Astrocyte of the hippocampus (primary cell): ENCODE measurements at places on chromosomes 6 and 20.
A peak's percentile ranks its signal among the peaks of the same experiment; 100 is the strongest.

DNA sequence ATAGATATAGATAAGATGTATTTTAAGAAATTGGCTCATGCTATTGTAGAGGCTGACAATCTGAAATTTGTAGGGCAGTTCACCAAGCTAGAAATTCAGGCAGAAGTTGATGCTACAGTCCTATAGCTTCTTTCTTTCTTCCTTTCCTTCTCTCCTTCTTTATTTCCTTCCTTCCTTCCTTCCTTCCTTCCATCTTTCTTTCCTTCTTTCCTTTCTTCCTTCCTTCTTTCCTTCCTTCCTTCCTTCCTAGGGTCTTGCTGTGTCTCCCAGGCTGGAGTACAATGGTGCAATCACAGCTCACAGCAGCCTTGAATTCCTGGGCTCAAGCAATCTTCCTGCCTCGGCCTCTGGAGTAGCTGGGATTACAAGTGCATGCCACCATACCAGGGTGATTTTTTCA, 55.3 kb downstream of the TFAP2A start:
- DNase-seq = no peak

DNA sequence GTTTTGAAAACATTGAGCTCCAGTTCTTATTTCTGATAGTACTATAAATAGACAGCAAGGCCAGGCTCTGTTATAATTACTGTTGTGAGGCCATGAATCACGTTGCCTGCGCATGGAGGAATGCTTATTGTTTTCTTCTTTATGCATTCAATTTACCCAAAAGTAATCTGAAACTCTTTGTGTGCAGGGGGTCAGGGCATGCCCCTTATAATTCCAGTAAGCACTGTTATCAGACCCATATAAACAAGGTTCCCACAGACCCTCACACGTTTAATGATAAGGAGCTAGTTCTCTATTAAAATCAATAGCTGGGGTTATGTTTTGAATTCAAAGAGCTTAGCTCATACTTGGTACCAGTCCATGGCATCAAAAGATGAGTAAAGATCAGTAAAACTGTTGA, 174.8 kb upstream of the ARG1 start:
- peak; percentile 20 for DNase-seq

DNA sequence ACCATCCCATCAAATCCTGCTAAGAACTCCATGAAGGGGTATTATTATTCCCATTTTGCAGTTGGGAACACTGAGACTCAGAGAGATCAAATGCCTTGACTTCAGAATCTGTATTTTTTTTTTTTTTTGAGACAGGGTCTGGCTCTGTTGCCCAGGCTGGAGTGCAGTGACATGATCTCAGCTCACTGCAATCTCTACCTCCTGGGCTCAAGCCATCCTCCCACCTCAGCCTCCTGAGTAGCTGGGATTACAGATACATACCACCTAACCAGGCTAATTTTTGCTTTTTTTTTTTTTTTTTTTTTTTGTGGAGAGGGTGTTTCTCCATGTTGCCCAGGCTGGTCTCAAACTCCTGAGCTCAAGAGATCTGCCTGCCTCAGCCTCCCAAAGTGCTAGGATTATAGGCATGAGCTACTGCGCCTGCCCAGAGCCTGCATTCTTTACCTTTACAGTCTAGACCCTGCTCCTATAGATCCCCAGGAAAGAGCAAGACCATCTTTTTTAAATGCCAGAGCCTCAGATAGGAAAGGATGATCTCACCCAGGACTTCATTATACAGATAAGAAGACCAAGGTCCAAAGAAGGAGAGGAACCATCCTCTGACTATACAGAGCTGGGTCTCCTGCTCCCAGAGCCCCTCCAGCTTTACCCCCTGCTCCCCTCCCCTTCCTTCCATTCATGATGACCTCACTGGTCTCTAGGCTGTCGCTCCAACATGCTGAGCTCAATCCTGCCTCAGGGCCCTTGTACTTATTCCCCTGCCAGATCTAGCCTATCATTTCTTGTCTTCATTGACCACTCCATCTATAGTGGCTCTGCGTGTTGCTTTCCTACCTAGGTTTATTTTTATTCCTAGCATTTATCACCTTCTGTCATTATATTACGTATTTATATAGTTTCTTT, 138.6 kb downstream of the CEBPB start:
- no peak for DNase-seq

- DNase-seq = no peak
Measured at GRCh38 chr6:41548841-41549642, 2.9 kb downstream of the FOXP4 start.

DNA sequence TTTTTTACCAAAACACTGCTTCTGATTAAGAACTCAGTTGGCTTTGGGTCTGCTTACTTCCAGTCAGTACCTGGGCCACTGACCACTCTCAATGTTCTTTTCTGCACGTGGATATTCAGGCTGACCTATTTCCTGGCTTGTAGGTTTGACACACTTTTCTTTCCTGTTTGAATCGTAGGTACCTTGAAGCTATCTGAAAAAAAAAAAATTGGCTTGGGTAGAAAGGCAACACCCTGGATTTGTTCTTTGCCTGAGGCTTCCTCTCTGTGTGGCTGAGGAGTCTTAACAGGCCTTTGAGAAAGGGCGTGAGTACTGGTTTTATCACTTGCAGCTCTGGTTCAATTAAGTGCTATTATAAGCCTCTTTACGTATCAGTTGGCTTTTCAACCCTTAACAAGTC, 60.6 kb upstream of the IL20RA start:
- DNase-seq = no peak

DNA sequence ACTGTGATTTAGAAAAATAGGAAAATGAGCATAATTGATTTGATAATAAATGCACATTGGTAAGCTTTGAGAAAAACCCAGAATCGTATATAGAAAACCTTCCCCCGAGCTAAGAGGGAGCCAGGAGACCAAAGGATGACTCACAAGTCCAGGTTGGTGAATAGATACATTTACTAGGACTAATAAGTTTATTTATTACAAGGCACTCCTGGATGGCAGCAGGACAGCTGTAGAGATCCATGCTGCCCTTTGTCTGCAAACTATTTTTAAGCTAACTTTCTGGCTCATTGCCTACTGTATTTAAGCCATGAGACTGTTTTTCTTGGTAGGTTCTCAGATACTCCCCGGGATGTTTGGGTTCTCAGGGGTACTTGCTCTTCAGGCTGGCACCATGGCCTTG, 13.4 kb downstream of the CASP8AP2 start:
- peak; percentile 44 for DNase-seq

- DNase-seq = no peak
Measured at GRCh38 chr20:62755817-62756724, 40.2 kb upstream of the MRGBP start.

- no peak for DNase-seq
Measured at GRCh38 chr20:59071216-59071615, 28.6 kb upstream of the PRELID3B start.

- DNase-seq = peak; percentile 63
Measured at GRCh38 chr6:133467982-133468380, 226.8 kb downstream of the EYA4 start.

DNA sequence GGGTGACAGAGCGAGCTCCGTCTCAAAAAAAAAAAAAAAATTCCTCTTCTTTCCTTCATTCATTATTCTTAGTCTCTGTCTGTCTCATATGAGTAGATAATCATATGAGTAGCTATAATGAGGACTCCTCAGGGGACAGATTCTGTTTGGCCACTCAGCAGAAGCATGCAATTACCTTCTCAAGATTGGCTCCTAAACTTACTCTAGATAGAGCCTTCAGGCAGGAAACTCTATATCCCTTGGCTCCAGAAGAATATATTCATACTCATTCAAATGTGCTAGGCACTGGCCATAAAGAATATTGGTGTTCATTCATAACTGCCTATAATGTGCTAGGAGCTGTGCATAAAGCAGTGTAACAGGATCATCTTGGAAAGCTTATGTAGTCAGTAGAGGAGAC, 2.2 kb upstream of the ACAT2 start:
- DNase-seq = peak; percentile 6

- DNase-seq = peak; percentile 68
Measured at GRCh38 chr6:43924222-43924702, 154.3 kb downstream of the VEGFA start.

DNA sequence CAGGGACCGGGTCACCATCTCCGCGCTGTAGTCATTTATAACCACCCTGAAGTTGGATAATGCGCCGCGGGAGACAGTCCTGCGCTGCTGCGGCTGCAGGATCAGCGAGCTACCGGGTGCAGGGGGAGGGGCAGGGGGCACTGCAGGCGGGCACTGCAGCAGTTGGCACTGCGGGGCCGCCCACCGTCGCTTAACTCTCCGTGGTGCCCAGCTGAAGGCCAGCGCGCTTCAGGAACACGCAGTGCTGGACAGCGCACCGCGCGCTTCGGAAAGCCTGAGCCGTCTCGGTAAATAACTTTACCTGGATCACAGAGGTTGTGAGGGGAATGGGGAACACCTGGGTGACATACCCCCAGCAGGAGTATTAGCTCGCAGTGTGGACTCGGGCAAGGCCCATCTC, 12.4 kb upstream of the LRFN2 start:
- peak; percentile 53 for DNase-seq
